ENCODE measurements at places on chromosomes 4 and X.

DNA sequence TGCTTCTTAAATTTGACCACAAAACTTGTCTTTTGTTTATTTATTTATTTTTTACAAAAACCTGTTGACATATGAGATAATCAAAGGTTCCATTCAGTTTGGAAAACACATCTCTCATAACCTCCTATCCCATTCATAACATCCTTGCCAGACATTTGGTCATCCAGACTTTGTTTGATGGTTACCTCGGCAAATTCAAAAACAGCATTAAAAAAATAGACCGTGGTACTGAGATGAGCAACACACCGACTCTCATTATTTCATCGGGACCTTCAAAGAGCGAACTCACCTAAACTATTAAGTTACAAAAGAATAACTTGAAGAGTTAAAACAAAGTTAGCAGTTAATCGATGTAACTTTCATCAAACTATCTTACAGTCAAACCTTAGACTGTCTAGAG lies 85.8 kb upstream of the RPS6KA3 start:
- no peak for DNase-seq

GRCh38 chr4:111268769-111269414 lies 646.0 kb upstream of the PITX2 start:
- no peak for DNase-seq

- DNase-seq: no peak
Observed at GRCh38 chrX:26649534-26649933, 433.6 kb downstream of the MAGEB5 start.

GRCh38 chr4:142367418-142368180 lies 478.5 kb downstream of the INPP4B start:
- DNase-seq: no peak

Data from stimulated activated CD4-positive, alpha-beta T cell treated with anti-CD3 and anti-CD28 coated beads, Interleukin-4, amount 100 ng/mL, for 4 hours (primary cell).